Caudate nucleus (tissue), 63 donors: ENCODE measurements at places on chromosomes 2 and 18.

GRCh38 chr18:48946329-48946835 is 4.4 kb downstream of the SMAD7 start:
- no peak for DNase-seq

GRCh38 chr2:58228299-58228698 is 12.8 kb downstream of the FANCL start:
- no peak for DNase-seq

DNA sequence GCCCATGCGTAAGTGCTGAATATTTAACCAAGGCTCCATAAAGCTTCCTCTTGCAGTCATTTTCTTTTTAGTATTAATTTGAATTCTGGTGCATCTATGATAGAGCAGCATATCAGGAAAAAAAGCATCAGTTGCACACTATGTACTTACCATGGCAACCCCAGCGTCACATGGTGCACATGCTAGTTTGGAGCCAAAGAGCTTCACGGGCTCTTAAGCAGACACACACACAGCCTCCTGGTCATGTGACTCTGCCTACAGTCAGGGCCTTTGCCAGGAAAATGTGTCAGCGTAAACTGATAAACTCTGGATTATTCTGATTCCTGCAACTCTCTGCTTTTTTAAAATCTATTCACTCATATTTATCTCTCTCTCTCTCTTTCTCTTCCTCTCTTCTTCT is 30.2 kb downstream of the NYAP2 start:
- DNase-seq = peak; percentile 73

- no peak for DNase-seq
These were observed 339.8 kb upstream of the ZEB2 start for GRCh38 chr2:144859716-144860115.

GRCh38 chr2:233117811-233118647 is 57.9 kb downstream of the INPP5D start:
- no peak for DNase-seq

DNA sequence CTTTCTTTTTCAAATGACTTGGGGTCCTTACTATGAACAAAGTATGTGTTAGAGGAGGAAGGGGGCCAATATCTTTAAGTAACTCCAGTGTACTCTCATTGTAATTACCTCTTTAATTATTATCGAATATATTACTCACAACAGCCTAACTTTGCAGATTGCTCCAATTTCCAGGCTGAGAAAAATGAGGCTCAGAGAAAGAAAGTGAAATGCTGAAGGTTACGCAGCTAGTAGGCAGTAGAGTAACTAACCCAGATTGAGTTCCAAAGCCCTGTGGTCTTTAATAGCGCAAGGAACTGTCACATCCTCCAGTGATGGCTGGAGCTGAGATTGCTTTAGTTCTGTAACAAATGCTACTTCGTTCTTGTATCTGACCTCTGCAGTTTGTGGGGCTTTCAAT is 2.2 kb upstream of the GYPC start:
- DNase-seq = no peak

- DNase-seq = no peak
These were observed 804.5 kb downstream of the TDRD15 start for GRCh38 chr2:21928292-21928691.

DNA sequence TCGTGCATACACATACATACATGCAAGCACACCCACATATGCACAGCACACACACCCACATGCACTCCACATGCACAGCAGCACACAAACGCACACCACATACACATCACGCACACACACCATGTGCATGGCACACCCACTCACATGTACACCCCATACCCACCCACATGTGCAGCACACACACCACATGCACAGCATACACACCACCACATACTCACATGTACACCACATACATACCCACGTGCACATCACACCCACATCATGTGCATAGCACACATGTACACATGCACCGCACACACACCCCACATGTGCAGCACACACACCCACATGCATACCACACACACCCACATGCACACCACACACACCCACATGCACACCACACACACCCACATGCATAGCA is 132.0 kb upstream of the RGPD4 start:
- DNase-seq = no peak

- no peak for DNase-seq
These were observed 46.5 kb downstream of the FARSB start for GRCh38 chr2:222609381-222609780.

DNA sequence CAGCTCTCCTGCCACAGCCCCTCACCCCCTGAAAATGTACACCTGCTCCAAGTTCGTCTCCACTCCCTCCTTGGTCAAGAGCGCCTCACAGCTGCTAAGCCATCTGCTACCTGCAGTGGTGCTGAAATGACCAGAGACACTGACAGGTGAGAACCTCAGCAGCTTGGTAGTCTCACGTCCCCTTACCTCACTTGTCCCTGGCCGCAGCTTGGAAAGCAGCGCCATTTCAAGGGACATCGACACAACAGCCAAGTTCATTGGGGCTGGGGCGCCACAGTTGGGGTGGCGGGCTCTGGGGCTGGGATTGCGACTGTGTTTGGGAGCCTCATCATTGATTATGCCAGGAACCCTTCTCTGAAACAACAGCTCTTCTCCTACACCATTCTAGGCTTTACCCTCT is 47.5 kb downstream of the ANKRD44 start:
- DNase-seq = no peak

- peak; percentile 14 for DNase-seq
These were observed 44.8 kb upstream of the KDM3A start for GRCh38 chr2:86396291-86396785.

DNA sequence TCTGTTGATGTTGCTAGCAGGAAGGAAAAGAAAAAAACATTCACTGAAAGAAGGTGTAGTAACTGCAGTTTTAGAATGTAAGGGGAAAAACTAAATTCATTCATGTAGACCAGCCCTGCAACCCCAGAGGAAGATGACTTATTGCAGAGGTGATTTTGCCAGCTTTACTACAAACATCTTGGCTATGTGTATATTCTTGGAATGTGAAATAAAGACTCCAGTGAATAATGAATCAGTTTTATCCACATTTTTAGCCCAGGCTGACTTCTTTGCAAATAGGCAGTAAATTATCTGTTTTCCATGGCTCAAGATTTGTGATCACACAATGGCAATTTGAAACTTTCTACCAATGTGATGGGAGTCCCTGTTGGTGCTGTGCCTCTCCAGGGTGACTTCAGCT is 206.1 kb upstream of the SETBP1 start:
- DNase-seq = no peak

- DNase-seq = no peak
These were observed 26.8 kb downstream of the DIS3L2 start for GRCh38 chr2:231988179-231988866.

DNA sequence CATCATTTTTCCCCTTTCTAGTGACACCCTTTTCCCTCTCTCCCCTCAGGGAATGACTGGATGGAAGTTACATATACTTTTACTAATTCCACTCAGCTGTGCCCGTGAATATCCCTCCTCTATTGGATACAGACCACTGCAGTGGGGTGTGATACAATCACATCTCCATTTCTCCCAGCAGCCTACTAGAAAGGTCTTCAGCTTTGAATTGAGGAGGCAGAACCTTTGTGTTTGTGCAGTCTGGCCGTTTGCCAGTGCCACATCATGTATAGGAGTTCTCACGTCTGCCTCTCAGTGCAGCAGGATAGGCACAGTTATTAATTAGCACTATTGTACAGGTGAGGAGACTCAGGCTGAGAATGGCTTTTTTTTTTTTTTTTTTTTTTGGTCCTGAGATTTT is 16.4 kb downstream of the TNFRSF11A start:
- no peak for DNase-seq

- no peak for DNase-seq
These were observed 794.8 kb downstream of the SATB2 start for GRCh38 chr2:198662905-198663304.

DNA sequence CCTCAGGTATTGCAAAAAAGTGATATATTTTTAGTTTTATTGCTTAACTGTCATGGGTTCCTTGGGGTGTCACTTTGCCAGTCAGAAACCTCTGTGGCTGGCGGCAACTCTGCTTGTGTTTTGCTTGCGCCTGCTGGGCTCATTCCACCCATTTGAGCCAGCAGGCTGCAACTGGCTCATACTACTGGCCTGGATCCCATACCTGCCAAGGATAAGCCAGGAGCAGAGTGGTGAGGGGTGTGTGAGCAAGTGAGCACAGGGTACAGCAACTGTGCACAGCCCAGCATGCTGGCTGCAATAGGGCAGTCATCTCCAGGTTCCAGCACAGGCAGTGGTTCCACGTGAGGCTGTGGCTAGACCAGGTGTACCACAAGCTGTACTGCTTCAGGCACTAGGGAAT is 687.5 kb downstream of the NYAP2 start:
- no peak for DNase-seq

DNA sequence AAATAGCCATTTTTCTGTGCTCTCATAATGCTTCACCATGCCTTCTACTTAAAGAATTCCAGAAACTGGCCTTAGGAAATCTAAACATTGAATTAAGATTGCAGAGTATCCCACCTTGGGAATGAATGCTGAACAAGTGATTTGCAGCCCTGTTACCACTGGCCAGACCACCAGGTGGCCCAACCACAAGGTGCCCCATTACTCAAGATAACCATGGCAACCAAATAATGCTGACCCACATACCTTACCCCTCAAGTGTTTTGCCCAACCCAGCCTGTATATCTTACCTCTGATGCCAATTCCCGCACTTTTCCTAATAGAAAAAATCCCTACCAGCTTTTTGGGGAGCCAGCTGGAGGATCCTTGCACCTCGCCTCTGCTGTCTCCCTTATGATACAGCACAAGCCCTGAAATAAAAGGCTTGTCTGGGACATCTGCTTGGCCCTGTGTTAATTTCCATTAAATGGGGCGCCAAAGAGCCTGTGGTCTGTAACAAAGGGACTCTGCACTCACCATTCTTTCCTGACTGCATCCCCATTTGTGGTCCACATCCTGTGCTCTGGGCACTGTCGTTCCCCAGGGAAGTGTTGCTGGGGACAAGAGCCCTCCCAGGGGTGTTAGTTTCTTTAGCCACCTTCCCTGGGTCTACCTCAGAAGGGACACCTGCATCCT is 17.3 kb upstream of the KCNF1 start:
- DNase-seq = no peak

DNA sequence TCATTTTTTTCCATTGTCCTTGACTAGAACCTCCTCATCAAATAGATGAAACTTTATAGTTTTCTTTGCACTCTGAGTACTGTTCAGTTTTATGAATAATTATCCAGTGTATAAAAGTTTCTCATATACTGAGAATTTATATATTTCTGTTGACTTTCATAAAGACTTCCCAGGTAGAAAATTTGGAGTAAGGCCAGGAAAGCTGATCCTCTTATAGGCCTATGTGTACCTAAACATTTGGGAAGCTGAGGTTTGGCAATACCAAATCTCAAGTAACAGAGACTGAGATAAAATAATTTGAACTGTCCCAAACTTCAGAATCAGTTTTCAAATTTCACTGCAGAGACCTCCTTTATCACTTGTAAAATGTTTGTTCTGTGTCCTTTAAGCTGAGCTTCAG is 43.4 kb downstream of the CCDC102B start:
- DNase-seq = no peak

DNA sequence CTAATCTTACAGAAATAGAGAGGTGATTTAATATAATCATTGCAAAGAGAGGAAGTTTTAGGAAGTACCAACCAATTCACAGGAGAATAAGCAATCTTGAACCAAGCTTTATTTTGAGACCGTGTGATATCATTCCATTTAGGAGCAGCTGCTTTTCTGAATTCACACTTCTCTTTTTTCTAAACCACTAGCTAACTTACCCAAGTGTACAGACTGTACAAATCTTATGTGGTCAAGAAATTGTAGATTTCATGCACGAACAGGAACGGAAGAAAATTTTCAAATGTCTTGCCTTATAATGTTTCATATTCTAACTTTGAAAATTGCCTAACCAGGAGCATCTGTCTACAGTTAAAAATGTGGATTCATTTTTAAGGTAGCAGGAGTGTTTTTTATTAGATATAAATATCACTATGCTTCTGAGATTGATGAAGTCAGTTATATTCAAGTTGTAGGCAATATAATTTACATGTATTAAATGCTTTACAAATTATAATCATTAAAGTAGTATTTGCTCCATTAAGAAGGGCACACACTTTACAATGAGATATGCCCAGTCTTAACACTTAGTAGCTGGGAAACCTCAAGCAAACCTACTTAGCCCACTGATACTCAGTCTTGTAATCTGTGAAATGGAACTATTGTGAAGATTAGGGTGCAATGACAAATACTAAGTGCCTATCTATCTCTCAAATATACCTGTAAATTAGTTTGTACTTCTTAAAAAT is 302.2 kb upstream of the STON1 start:
- DNase-seq = no peak

DNA sequence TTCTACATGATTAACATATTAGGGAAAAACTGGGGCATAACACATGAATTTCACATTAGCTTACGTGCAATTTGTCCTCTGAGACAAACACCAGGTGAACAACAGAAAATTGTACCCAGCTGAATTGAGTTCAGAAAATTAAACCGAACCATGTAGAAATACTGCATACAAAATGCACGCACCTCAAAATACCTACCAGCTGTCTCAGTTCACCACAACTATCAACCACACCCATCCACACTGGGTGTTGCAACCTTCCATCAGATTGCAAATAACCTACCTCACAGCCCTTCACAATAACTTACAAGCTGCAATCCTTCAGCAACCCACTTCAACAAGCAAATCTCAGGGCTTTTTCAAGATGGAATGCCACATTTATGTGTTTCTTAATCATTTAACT is 55.9 kb downstream of the UNC50 start:
- DNase-seq = no peak

DNA sequence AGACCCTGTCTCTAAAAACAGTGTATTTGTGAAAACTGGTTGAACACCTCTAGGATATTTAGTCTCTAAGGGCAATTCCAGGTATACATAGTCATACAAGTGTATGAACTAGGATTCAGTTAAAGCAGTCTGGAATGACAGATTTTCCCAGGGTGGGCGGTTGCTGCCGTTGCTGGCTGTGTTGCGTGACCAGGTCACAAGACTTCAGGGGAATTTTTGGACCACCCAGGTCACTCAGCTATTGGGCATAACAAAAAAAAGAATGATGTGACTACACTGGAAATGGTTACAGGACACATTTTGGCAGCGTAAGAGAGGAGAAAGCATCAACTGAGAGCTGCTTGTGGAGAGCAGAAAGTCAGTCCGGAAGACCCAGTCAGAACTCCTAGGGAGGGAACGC is 58.0 kb upstream of the ZBTB7C start:
- DNase-seq = no peak

- DNase-seq = no peak
These were observed 206.9 kb downstream of the TNS1 start for GRCh38 chr2:217795706-217796465.
